ENCODE measurements at places on chromosomes 1 and 21. TPM values are rescaled to one million over a fixed set of nuclear protein-coding genes. Genes with fewer than 3 reads are reported as not detected.

DNA sequence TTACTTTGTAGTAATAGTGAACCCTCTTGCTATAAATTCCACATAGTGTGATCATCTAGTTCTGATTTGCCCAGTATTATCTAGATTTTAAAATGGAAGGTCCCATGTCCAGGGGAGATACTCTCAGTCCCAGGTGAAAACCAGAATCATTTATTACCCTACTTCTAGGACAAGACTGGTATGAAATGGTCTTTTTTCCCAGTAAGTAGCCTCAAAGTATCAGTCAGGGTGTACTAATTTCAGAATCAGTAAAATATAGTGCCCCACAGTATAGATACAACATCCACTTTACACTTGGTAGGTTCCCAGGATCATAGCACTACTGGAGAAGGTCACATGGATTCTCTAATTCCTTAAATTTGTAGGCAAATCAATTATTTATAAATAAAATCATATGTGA is 318.3 kb downstream of the GRIK1 start:
- no peak for DNase-seq

DNA sequence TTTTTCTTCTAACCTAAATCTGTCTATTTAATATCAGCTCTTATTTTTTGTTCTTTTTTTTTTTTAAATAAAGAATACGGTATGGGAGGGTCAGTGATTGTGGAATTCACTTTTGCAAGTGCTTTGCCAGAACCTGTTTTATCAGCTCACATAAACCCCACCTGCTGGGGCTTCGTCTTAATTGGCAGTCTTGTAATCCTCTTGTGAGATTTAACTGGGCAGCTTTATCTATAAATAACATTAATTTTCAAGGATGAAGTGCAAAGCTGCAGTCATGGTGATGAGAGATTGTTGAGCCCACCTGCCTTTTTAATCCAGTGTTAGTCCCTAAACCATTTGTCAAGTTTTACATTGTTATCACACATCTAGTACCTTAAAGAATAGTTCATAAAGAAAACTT is 18.2 kb upstream of the PDC start:
- no peak for DNase-seq

Gene PLXNA2
- total RNA-seq, result 55.5 TPM

DNA sequence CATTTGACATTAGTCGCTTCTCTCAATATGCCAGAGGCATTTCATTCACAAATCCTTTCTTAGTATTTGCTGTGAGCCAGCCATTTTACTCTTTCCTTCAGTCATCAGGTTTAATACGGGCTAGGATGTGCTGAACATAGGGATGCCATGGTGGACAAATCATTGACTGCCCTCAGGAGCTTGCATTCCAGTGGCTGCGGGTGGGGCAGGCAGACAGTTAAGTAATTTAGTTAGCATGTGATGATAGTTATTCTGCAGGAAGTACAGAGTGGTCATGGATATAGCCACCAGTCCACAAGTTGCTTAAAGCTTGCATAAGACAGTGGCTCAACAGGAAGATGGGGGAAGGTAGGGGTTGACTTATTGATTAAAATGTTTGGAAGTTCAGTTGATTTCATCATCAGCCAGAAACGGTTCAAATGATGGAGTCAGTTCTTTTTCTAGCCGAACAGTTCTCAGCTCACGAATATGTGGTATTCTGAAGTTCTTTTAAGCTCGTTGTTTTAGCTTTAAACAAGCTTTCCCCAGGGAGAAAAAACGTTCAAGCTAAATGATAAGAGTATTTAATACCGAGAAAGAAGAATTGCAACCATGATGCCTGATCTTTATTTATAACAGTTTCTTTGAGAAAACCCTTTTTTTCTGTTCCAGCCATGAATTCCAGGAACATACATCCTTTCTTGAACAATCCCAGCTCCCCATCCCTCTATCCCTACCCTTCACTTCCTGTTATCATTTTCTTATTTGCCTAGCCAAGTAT is 1.4 kb downstream of the SLC22A15 start:
- no peak for DNase-seq

GRCh38 chr1:169853341-169853740 is 40.4 kb downstream of the SCYL3 start:
- no peak for DNase-seq

- peak; percentile 59 for DNase-seq
Observed at GRCh38 chr1:61083013-61083806, 849 bp downstream of the NFIA start.

Gene PEAR1
- 12.3 TPM for total RNA-seq

- no peak for DNase-seq
Observed at GRCh38 chr1:39404876-39405275, 86.6 kb upstream of the BMP8A start.

DNA sequence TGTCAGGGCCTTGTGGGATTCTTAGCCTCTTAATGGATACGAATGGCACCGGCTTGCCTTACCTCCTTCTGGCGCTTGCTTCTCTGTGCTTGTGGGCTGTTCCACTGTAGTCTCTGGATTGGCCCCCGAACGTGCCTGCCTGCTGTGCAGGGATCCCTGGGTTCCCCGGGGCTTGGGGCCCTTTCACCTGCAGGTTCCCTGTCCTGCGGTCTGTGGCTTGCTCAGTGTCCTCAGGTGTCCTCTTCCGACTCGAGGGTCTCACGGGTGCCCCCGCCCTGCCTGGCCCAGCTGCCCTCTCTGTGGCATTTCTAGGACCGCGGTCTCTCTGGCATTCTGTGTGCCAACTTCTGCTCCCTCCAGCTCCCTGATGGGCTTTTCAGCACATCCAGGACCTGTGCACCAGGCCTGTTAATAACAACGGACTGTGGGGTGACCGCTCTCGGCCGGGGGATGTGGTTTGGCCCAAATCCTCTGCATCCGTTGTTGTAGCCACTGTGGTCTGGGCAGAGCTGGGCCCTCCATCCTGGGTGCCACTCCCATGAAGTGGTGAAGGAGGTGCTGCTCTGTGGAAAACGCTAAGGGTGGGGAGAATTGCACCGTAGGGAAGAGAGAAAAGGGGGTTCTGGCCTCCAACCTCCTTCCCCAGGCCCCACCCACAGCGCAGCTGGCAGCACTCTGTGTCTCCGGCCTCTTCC is 12.4 kb downstream of the COL18A1 start:
- peak; percentile 28 for DNase-seq

Gene GADD45A
- 132 TPM for total RNA-seq

Gene FMO1
- 15.0 TPM for total RNA-seq

GRCh38 chr1:18721041-18721440 is 90.4 kb downstream of the PAX7 start:
- no peak for DNase-seq

DNA sequence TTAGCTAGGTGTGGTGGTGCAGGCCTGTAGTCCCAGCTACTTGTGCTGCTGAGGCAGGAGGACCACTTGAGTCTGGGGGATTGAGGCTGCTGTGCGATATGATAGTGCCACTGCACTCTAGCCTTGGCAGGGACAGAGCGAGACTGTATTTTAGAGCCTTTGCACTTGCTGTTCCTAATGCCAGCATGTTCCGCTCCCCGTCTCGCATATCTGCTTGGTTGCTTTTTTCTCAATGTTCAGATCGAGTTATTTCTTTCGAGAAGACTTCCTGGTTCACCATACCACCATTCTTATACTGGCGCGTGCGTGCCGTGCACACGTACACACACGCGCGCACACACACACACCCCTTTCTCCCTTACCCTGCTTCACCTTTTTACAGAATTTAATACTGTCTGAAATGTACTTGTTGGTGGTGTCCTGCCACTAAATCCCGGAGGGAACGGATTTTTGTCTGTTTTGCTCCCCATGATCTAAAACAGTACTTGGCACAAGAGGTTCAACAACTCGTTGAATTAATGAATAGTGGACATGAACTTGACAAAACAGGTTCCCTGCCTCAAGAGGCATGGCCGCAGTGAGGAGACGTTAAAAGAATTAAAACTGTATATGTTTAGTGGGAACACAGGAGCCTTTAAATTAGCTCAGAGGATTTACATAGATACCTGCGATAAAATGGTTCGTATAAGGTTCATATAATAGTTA is 1.1 kb upstream of the RPRD2 start:
- peak; percentile 30 for DNase-seq

GRCh38 chr1:246281639-246282038 is 225.4 kb downstream of the SMYD3 start:
- DNase-seq, result no peak

GRCh38 chr1:149942207-149942606 is 5.5 kb upstream of the MTMR11 start:
- DNase-seq, result no peak

GRCh38 chr1:27684176-27684575 is 12.2 kb upstream of the IFI6 start:
- no peak for DNase-seq

Gene SPATA17
- 0.68 TPM for total RNA-seq

DNA sequence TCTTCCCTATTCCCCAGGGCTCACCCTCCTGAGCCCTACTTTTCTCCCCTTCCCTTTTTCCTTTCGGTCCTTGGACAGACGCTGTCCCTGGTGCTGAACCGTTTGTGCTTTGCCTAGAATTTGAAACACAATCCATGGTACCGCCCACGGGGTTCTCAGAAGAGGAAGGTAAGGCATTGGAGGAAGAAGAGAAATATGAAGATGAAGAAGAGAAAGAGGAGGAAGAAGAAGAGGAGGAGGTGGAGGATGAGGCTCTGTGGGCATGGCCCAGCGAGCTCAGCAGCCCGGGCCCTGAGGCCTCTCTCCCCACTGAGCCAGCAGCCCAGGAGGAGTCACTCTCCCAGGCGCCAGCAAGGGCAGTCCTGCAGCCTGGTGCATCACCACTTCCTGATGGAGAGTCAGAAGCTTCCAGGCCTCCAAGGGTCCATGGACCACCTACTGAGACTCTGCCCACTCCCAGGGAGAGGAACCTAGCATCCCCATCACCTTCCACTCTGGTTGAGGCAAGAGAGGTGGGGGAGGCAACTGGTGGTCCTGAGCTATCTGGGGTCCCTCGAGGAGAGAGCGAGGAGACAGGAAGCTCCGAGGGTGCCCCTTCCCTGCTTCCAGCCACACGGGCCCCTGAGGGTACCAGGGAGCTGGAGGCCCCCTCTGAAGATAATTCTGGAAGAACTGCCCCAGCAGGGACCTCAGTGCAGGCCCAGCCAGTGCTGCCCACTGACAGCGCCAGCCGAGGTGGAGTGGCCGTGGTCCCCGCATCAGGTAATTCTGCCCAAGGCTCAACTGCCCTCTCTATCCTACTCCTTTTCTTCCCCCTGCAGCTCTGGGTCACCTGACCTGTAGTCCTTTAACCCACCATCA is 10.4 kb downstream of the BCAN start:
- peak; percentile 37 for DNase-seq

DNA sequence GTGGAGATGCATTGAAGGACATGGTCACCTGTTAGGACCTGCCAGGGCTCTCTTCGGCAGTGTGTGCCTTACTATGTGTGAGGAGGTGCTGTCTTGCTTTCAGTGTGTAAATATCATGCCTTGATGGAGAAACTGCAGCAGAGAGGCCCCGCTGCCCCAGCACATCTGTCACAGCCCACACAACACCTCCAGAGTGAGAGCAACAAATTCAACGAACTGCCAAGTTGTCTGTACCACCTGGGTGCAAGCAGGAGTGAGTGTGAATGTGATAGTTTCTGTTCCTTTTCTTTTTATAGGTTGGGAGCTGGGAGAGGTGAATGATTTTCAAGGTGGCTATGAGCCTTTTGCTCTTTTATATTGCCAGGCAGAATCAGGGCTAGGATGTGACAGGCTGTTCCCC is 114.6 kb upstream of the KIAA0040 start:
- DNase-seq, result no peak

DNA sequence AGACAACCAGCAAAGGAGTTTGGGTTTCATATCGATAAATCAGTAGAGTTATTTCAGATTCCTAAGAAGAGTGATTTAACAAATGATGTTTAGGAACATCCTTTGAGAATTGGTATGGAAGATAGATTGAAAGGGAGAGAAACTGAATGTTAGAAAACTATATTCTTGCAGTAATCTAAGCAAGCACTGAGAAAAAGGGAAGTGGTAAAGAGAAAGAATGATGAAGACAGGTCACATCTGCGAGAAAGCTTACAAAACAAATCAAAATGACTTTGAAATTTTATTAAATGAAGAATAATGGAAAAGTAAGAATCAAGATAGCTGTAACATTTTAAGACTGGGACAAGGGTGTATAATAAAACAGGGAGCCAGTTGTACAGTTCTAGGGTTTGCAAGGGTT is 177.0 kb downstream of the HS2ST1 start:
- DNase-seq, result no peak

Gene GREM2
- total RNA-seq, result 11.3 TPM

Gene EPHA10
- 0.40 TPM for total RNA-seq

DNA sequence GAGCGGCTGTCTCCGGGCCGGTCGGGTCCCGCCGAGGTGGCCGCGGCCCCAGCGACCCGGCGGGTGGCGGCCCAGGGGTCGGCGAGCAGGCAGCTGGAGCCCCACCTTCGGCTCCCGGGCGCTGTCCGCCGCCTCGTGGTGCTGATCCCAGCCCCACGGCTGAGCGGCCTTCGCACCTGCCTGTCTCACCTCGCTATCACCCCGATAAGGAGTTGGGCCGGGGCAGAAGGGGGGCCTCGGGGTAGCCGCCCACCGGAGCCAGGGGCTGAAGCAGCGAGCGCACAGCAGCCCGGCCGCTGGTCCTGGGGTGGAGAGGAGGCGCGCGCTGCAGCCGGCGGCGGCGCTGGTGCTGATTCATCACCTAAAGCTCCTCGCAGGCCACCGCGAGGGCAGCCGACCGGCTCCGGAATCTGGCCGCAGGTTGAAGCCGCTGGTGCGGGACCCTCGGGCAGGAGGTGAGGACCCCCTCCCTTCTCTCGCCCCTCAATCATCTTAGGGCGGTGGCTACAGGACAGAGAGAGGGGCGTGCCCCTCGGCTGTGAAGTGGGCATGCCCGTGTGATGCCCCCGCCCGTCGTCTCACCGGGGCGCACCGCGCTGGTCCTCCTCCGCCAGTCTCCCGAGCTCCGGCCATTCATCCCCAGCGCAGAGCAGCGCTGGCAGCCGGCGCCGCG is 575 bp downstream of the TRIM67 start:
- peak; percentile 53 for DNase-seq

Gene PROK1
- 246 TPM for total RNA-seq

Gene ZFP69B
- 3.4 TPM for total RNA-seq

DNA sequence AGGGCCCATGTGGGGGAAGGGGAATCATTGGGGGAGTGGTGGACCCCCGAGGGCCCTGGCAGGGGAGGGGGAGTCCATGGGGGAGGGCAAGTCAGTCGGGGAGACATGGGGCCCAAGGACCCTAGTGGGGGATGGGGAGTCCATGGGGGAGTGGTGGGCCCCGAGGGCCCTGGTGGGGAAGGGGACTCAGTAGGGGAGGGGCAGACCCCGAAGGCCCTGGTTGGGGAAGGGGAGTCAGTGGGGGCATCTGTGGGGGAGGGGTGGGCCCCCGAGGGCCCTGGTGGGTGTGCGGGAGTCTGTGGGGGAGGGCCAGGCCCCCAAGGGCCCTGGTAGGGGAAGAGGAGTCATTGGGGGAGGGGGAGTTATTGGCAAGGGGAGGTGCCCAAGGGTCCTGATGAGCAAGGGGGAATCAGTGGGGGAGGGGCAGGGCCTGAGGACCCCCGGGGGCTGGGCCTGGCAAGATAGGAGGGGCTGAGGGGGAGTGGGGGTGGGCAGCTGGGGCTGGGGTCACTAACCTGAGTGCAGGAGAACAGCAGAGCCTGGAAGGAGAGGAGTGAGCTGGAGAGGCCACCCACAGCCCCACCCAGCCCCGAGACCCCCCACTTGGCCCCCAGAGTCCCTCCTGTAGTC is 2.1 kb downstream of the MXRA8 start:
- DNase-seq, result no peak

Data from ovary (tissue), 10 donors.